Hindlimb muscle (tissue), 1 donor: ENCODE measurements at places on chromosomes 1 and 21. TPM values are rescaled to one million over a fixed set of nuclear protein-coding genes. Genes with fewer than 3 reads are reported as not detected.

- no peak for DNase-seq
Measured at GRCh38 chr1:48070396-48070750, 73.2 kb upstream of the TRABD2B start.

- no peak for DNase-seq
Measured at GRCh38 chr1:27931184-27931583, 3.6 kb upstream of the SMPDL3B start.

DNA sequence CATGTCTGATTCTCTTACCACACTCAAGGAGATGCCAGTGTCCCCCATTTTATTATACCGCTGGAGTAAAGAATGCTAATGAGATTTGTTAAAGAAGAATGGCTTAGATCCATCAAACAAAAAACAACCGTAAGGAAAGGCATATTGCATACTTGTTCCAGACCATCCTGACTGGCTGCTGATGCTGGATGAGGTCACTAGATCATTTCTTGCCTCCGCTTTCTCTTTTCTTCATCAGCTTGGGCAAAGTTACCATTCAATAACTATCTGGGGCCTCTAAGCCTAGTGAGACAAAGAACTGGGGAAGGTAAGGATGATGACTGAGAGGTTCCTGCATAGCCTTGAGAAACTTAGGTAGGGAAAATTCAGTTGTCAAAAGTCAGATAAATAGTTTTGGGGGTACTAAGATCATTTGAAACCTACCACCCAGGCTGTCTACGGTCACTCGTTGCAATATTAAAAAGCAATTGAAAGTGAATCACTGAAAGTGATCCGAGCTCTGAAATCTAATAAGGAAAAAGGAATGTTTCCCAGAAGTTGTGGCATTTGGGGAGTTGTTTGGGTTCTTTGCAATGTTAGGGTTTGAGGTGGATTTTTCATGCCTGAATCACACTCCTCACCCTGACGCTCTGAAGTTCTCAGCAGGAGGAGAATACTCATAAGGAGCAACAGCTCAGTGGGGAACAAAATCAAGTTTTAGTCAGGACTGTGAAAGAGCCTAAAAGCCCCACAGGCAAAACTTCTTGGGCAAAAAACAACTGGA, 176.8 kb downstream of the HHIPL2 start:
- no peak for DNase-seq

DNA sequence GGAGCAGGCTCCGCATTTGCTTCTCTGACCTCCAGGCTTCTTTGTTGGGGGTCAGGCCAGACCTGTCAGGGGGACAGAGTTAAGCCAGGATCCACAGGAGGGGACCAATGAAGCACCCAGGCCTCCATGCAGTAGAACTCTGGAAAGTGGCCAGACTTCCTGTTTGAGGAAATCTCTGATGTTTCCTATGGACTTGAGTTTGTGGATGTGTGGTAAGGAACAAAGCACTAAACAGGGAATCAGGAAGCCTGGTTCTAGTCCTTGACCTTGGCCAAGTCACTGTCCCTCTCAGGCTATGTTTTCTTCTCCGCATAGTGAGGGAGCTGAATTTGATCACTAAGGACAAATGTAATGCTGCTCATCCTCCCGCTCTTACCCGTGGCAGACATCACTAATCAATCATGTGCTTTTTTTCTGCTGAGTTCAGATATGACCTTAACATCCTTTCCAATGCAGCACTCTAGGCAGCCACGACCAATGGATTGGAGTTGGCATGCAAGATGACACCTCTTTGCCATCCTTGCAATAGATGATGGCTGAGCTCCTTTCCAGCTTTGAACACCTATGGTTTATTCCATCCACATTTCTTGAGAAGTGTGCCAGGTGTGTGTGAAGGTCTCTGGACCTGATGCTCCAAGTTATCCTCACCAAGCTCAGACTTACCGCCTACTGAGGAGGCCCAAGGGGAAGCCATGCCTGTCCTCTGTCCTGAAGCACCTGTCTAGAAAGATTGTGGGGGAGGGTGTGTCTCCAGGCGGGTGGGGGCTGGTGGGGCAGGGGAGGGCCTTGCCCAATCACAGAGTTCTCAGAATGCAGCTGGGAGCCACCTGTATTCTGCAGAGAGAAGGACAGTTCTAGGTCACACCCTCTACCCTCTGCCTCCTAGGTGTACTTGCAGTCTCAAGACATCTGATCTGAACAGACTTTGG, 9.9 kb downstream of the SH2D2A start:
- DNase-seq: no peak

- DNase-seq: no peak
Measured at GRCh38 chr1:8040586-8040985, 14.5 kb upstream of the ERRFI1 start.

- DNase-seq: no peak
Measured at GRCh38 chr1:3172431-3173380, 103.7 kb downstream of the PRDM16 start.

DNA sequence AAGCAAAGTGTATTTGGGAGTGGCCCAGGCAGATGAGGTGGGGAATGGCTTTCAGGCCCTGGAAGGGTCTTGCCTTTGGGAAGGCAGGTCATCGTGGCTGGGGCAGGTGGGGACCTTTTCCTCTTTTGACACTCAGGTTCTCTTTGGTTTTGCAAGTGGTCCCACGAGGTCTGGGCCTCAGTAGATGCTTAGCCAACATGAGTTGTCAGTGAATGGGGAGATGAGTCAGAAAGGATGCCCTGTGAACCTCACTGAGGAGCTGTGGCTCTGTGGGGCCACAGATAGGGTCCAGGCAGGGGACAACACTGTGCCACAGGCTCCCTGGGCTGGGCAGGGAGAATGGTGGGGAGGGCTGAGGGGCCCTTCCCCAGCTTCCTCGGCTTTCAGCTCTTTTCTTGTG, 19.0 kb downstream of the ARHGEF10L start:
- DNase-seq: no peak

PRUNE1 gene
- polyA plus RNA-seq: 27.1 TPM

GRCh38 chr1:94819238-94819944, 766 bp upstream of the SLC44A3 start:
- no peak for DNase-seq

GRCh38 chr1:56591909-56592308, 12.5 kb upstream of the PLPP3 start:
- DNase-seq: no peak

DNA sequence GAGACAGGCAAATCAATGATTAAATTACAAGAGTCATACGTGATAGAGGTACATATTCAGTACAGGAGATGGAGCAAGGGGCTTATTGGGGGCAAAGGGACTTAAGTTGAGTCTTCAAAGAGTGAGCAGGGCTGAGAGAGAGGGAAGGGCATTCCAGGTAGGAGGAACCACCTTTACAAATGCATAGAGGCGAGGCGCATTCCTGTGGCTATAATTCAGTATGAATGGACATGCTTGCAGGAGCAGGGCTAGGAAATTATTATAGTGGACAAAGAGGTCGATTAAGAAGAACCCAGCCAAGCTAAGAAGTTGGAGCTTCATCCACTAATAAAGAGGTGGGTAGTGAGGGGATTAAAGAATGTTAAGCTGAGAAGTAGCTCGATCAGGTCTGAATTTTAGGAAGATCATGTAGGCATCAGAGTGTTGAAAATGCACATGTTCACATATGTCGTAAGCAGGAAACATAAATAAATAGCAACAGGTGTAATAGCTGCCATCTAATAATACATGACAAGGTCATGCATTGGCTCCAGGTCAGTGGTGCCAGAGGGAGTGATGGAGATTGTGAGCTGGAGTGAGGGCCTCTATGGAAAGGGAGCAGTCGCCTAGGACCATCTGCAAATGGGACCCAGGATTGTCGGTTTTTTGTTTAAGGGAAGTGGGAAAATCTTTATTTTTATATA, 12.0 kb upstream of the HNRNPU start:
- no peak for DNase-seq

MAP10 gene
- 2.9 TPM for polyA plus RNA-seq

DNA sequence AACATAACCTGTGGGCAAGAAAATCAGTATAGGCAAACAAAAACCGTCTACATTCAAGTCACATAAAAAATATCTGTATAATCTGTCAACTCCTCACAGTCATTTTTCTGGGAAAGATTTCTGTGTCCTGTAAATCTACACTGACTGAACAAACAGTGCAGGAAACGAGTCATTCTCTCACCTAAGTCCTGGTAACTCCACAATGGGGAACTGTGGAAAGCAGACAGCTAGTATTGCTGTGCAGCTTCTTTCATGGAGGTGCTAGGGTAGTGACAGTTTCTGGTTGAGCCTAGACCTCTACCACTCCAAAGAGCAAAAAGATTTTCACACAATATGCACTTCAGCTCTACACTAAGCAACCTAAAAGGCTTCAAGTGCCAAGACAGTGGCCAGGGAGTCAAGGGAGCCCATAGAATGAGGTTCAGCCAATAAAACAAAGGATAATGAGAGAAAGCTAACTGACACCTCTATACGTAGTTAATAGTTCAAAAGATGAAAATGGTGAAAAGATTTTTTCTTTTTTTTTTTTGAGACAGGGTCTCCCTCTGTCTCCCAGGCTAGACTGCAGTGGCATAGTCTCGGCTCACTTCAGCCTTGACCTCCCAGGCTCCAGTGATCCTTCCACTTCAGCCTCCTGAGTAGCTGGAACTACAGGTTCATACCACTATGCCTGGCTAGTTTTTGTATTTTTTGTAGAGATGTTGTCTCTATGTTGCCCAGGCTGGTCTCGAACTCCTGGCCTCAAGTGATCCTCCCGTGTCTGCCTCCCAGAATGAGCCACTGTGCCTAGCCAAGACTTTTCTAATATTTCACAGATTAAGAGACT, 5.5 kb downstream of the PTP4A2 start:
- no peak for DNase-seq

CFHR1 gene
- not detected for polyA plus RNA-seq

GRCh38 chr1:14699620-14700019, 101.1 kb downstream of the KAZN start:
- no peak for DNase-seq

HOOK1 gene
- 4.1 TPM for polyA plus RNA-seq

CACNA1E gene
- polyA plus RNA-seq: 0.50 TPM

BMP8A gene
- polyA plus RNA-seq: 0.53 TPM

DNA sequence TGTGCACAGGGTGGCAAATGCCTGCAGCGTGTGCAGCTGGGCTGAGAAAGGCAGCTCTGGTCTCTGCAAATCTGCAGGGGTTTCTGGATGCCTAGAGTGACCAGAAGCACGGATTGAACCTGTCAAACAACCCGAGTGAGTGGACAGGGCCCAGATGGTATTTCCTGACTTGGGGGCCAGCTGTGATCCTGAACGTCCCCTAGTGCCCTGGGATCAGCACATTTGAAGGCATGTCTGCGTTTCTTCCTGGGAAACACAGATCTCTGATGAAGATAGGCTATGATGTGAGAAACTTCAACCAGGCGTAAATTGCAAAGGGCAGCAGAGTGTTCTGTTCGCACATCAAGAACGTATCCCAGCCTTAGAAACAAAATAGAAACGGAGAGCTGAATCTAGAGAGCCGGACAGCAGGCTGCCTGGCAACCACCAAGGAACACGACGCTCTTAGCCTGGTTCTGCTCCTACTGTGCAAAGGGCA, 163.1 kb downstream of the KCNJ6 start:
- no peak for DNase-seq

TNFAIP8L2 gene
- polyA plus RNA-seq: 2.5 TPM

SAMSN1 gene
- 2.9 TPM for polyA plus RNA-seq

GRCh38 chr21:24375201-24375600, 1232.1 kb downstream of the MRPL39 start:
- no peak for DNase-seq

OR10Z1 gene
- polyA plus RNA-seq: 0.10 TPM

GRCh38 chr1:240152611-240153297, 61.1 kb downstream of the FMN2 start:
- DNase-seq: no peak

- no peak for DNase-seq
Measured at GRCh38 chr1:204420039-204421004, 8.7 kb upstream of the PPP1R15B start.

DNA sequence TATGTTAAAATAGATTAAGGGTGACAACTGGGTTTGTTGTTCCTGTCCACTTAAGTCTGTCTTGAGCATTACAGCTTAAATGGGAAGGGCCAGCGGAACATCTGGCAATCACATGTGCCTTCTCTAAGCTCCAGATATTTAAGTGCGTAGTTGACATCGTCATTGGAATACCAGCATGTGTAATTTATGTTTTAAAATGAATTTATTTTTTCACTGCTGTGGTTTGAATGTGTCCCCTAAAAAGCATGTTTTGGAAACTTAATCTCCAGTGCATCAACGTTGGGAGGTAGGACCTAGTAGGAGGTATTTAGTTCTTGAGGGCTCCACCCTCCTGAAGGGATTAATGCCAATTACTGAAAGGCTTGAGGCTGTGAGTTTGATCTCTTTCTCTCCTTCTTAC, 13.4 kb downstream of the ZCCHC17 start:
- DNase-seq: no peak

GJA4 gene
- polyA plus RNA-seq: 37.1 TPM

- no peak for DNase-seq
Measured at GRCh38 chr1:55980582-55980981, 598.8 kb downstream of the PLPP3 start.

DNA sequence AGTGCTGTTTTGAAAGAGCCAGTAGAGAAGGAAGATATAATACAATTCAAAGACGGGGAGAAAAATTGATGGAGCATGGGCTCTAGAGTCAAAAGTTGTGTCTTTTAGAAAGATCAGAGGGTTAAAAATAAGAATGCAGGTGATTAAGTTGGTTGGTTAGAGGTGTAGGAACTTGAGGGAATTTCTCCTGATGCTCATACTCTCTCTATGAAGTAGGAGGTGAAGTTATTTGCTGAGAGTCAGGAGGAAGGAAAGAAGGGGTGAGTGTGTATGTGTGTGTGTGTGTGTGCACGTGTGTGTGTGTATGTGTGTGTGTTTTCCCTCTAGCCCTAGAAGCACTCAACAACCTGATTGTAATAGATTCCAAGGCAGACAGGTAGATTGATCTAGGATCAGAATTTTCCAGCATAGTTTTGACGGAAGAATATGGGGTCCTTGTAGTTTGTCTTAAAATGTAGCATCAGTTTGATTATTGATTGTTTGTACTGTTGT, 88.3 kb upstream of the MACF1 start:
- no peak for DNase-seq

GRCh38 chr1:166969074-166969677, 6.2 kb downstream of the ILDR2 start:
- DNase-seq: no peak

TMEM81 gene
- polyA plus RNA-seq: 1.7 TPM
